ENCODE measurements at places on chromosomes 13 and 19.

DNA sequence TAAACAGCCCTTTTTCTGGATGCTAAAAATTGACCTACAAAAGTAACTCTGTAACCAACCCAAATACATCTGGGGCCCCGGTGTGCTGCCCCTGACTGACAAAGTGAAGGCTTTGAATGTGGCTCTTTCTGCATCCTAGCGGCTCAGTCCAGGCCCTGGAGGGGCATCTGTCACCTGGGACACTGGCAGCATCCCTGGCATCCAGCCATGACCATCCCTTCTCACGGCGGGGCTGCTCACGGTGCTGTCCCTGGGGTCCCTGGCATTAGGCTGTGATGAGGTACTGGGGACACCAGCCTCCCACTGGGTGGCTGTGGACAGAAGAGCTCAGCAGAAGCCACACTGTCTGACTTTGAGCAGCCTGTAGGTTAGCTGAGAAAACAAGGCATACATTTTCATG, 34.3 kb downstream of the BICRA start:
- H3K36me3 ChIP-seq = peaks cover 14% of the 10 kb centered on the region
- no peak for DNase-seq
- no peaks in the 10 kb centered on the region for H3K27me3 ChIP-seq
- H3K27ac ChIP-seq = no peak overlapping the region
- no peak overlapping the region for H3K4me3 ChIP-seq

- H3K4me1 ChIP-seq = peaks cover 78% of the 10 kb centered on the region
- peak overlapping the region; percentile 97 for H3K4me3 ChIP-seq
- H3K36me3 ChIP-seq = peaks cover 10% of the 10 kb centered on the region
- H3K27me3 ChIP-seq = no peaks in the 10 kb centered on the region
- no peak for DNase-seq
Observed at GRCh38 chr19:18291019-18291524, 9.7 kb upstream of the JUND start.

- no peaks in the 10 kb centered on the region for H3K4me1 ChIP-seq
- DNase-seq = no peak
- no peaks in the 10 kb centered on the region for H3K36me3 ChIP-seq
- no peak overlapping the region for H3K4me3 ChIP-seq
- H3K27me3 ChIP-seq = no peaks in the 10 kb centered on the region
- H3K27ac ChIP-seq = no peak overlapping the region
Observed at GRCh38 chr19:602391-603301, 13.0 kb downstream of the HCN2 start.

- peaks cover 2% of the 10 kb centered on the region for H3K27me3 ChIP-seq
- no peak overlapping the region for H3K27ac ChIP-seq
Observed at GRCh38 chr19:35703343-35703742, 1.0 kb upstream of the ZBTB32 start.

DNA sequence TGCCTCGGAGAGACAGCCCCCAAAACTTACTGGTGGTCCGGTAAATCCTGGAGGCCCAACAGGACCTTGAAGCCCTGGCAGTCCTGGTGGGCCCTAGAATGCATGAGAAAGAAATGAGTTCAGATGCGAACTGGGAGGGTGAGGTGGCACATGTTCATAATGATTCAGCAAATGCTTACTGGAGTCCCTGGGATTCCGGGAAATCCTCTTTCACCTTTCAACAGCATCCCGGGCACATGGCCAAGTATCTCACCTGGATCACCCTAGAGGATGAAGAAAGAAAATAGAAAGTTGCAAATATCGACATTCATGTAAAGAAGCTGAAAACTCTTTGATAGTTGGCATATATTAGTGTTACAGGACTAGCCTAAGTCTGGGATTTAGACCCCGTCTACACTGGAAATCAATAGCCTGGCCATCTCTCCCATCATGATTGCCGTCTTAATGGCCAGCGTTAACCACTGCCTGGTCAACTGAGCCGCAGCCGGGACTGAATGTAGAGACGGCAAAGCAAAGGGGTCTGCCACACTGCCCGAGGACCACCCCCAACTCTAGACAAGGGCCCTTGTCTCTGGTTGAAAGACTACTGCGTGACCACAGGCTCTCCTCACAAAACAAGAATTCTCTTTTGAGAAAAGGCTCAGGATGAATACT, 96.9 kb downstream of the COL4A1 start:
- no peaks in the 10 kb centered on the region for H3K4me1 ChIP-seq
- peaks cover 8% of the 10 kb centered on the region for H3K27me3 ChIP-seq
- H3K36me3 ChIP-seq = no peaks in the 10 kb centered on the region
- no peak for DNase-seq
- H3K4me3 ChIP-seq = no peak overlapping the region

- no peak for DNase-seq
- no peaks in the 10 kb centered on the region for H3K4me1 ChIP-seq
- no peak overlapping the region for H3K4me3 ChIP-seq
- H3K27ac ChIP-seq = no peak overlapping the region
Observed at GRCh38 chr13:114000151-114001040, 26.5 kb upstream of the C13orf46 start.

DNA sequence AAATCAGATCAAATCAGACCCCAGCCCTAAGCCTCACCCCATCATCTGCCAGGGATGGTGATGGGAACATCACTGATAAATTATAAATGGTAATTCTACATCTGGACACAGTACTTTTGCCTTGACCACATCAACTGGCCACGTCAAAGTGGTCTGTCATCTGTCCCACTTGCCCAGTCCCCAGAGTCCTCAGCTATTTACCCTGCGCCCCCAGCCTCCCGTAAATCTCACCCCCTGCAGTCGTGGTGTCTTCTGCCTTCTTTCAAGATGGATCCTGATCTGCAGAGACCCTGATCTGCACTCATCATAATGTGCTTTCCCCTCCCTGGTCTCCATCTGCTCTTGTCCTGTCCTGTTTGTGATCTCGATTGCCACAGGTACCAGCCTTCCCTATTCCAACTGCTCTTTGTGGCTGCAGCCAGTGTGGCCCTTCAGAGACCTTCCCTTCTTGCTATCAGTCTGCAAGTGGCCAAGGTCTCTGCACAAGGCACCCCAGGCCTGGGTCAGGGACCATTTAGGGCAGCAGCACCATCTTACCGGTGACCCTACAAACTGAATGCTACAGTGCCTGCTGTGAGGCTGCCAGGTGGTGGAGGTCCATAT, 26.7 kb upstream of the POP4 start:
- peaks cover 40% of the 10 kb centered on the region for H3K4me1 ChIP-seq
- no peaks in the 10 kb centered on the region for H3K36me3 ChIP-seq
- peaks cover 57% of the 10 kb centered on the region for H3K27me3 ChIP-seq
- DNase-seq = no peak
- no peak overlapping the region for H3K27ac ChIP-seq

GRCh38 chr13:24063281-24063877, 97.1 kb upstream of the SPATA13 start:
- H3K27me3 ChIP-seq = peaks cover under 1% of the 10 kb centered on the region
- no peaks in the 10 kb centered on the region for H3K36me3 ChIP-seq
- H3K4me1 ChIP-seq = peaks cover 17% of the 10 kb centered on the region
- peak overlapping the region; percentile 80 for H3K27ac ChIP-seq

DNA sequence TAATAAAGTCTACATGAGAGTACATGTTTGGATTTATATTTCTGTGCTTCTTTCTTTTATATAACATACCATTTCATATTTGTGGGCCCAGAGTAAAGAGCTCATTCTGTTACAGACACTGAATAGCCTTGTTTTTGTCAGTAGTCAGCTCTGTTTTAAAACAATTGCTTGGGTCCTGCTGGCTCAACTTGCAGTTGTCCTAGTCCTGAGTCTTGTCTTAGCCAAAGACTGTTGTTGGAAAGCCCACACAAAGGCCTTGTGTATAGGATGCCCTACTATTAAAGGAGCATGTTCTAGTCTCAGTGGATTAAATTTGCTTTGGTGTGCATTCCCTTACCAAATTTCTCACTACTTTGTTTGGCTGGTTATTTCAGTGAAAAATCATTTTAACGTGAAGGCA, 3.8 kb upstream of the KCNRG start:
- peaks cover 66% of the 10 kb centered on the region for H3K36me3 ChIP-seq
- H3K4me1 ChIP-seq = peaks cover 12% of the 10 kb centered on the region
- H3K27me3 ChIP-seq = no peaks in the 10 kb centered on the region
- DNase-seq = no peak
- H3K27ac ChIP-seq = peak overlapping the region; percentile 12
- H3K4me3 ChIP-seq = no peak overlapping the region

- no peaks in the 10 kb centered on the region for H3K36me3 ChIP-seq
- DNase-seq = no peak
- H3K4me3 ChIP-seq = no peak overlapping the region
- no peak overlapping the region for H3K27ac ChIP-seq
- H3K27me3 ChIP-seq = no peaks in the 10 kb centered on the region
- H3K4me1 ChIP-seq = no peaks in the 10 kb centered on the region
Observed at GRCh38 chr19:15859187-15859586, 38.7 kb downstream of the CYP4F2 start.

DNA sequence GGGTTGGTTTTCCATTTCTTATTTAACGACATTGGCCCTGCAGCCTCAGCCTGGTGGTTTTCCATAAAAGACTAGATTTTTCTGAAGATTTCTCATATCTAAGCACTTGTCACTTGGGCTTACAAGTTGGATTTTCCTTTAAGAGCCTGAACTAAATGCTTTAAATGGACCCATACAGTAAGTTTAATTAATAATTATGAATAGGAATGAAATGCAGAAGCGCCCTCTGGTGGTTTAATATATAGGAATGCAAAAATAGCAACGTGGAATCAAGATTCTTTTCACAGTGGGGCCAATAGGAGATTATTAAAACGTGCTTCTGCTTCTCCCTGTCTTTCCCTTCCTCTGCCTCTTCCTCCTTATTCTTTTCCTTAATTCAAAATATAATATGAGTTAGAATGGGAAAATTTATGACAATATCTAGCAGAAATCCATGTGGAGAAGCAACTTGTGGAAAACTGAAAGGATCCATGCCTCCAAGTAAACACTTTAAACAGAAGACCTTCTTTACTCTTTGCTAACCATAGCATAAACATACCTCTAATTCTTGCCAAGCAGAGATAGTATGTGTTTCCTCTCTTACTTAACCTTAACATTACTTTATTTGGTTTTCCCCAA, 324.0 kb downstream of the GPC5 start:
- H3K27ac ChIP-seq = no peak overlapping the region
- no peak for DNase-seq
- H3K4me3 ChIP-seq = no peak overlapping the region
- H3K36me3 ChIP-seq = no peaks in the 10 kb centered on the region
- no peaks in the 10 kb centered on the region for H3K4me1 ChIP-seq

- H3K4me1 ChIP-seq = peaks cover 11% of the 10 kb centered on the region
- DNase-seq = no peak
- no peak overlapping the region for H3K27ac ChIP-seq
- peak overlapping the region; percentile 24 for H3K4me3 ChIP-seq
- H3K27me3 ChIP-seq = peaks cover 28% of the 10 kb centered on the region
Observed at GRCh38 chr13:106919133-106919532, 351.2 kb upstream of the ARGLU1 start.

GRCh38 chr19:30523791-30524190, 151.6 kb downstream of the ZNF536 start:
- no peak for DNase-seq
- H3K36me3 ChIP-seq = no peaks in the 10 kb centered on the region

GRCh38 chr13:99691552-99691951, 190.3 kb downstream of the TM9SF2 start:
- no peaks in the 10 kb centered on the region for H3K4me1 ChIP-seq
- H3K27me3 ChIP-seq = no peaks in the 10 kb centered on the region
- DNase-seq = no peak
- no peak overlapping the region for H3K4me3 ChIP-seq
- H3K27ac ChIP-seq = no peak overlapping the region

DNA sequence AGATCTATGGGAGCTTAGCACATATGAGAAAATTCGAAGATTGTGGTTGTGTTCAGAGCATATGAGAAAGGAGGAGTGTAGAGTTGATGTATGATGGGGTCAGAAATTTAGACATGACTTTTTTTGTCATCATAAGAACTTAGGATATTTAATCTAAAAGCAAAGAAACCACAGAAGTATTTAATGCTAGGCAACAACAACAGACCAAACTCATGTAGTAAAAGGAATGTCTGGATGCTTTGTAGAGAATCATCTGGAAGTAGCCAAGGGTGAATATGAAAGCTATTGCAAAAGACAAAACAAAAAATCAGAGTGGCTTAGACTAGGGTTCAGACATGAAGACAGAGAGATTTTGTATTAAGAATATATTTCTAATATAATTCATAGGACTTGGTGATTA, 190.3 kb downstream of the SLITRK1 start:
- H3K4me3 ChIP-seq = no peak overlapping the region
- no peaks in the 10 kb centered on the region for H3K36me3 ChIP-seq
- no peaks in the 10 kb centered on the region for H3K4me1 ChIP-seq
- H3K27me3 ChIP-seq = no peaks in the 10 kb centered on the region
- DNase-seq = no peak

GRCh38 chr13:29886446-29886845, 36.0 kb upstream of the UBL3 start:
- H3K36me3 ChIP-seq = no peaks in the 10 kb centered on the region
- peak overlapping the region; percentile 91 for H3K27ac ChIP-seq
- peak; percentile 60 for DNase-seq
- H3K4me3 ChIP-seq = peak overlapping the region; percentile 37
- H3K4me1 ChIP-seq = peaks cover 21% of the 10 kb centered on the region
- H3K27me3 ChIP-seq = no peaks in the 10 kb centered on the region

GRCh38 chr13:24039621-24040475, 120.7 kb upstream of the SPATA13 start:
- H3K36me3 ChIP-seq = no peaks in the 10 kb centered on the region
- DNase-seq = no peak
- peaks cover 11% of the 10 kb centered on the region for H3K4me1 ChIP-seq
- no peaks in the 10 kb centered on the region for H3K27me3 ChIP-seq
- H3K4me3 ChIP-seq = no peak overlapping the region
- H3K27ac ChIP-seq = no peak overlapping the region
